EH (cell line): ENCODE measurements at places on chromosomes 6 and 20.

DNA sequence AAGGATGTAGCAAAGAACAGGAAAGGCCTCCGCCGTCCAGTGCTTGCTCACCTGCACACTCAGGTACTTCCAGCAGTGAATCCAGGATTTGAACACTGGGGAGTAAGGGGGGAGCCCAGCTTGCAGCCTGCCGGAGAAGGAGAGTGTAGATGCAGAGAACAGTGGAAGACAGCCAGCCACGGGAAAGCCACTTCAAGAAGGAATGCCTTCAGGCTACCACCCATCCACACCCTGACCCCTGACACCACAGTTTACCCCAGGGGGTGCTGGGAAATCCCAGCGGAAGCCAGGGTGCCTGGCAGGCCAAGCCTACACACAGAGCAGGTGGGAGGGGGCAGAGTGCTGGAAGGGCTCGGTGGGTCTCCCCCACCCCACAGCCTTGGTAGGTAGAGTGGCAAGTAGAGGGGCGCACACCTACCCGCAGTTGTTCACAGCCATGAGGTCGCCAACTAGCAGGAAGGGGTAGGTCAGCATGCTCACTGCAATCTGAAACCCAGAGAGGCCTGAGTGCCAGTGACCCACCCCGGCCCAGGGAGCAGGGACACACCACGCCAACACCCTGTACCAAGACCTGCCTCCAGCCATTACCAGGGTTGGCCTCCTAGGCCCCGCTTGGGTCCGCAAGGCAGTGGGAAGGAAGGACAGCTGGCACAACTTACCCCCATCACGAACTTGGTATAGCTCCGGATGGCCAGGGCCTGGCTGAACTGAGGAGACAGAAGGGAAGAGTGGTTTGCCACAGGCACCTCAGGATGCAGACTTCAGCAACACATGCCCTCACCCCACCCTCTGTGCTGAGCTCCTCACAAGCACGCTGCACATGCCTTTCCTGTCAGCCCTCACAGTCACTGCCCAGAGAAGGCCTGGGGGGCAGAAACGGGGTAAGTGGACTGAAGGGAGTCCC is 15.7 kb downstream of the PI16 start:
- no peak for DNase-seq

GRCh38 chr6:79613912-79614311 is 17.2 kb upstream of the SH3BGRL2 start:
- DNase-seq: no peak

DNA sequence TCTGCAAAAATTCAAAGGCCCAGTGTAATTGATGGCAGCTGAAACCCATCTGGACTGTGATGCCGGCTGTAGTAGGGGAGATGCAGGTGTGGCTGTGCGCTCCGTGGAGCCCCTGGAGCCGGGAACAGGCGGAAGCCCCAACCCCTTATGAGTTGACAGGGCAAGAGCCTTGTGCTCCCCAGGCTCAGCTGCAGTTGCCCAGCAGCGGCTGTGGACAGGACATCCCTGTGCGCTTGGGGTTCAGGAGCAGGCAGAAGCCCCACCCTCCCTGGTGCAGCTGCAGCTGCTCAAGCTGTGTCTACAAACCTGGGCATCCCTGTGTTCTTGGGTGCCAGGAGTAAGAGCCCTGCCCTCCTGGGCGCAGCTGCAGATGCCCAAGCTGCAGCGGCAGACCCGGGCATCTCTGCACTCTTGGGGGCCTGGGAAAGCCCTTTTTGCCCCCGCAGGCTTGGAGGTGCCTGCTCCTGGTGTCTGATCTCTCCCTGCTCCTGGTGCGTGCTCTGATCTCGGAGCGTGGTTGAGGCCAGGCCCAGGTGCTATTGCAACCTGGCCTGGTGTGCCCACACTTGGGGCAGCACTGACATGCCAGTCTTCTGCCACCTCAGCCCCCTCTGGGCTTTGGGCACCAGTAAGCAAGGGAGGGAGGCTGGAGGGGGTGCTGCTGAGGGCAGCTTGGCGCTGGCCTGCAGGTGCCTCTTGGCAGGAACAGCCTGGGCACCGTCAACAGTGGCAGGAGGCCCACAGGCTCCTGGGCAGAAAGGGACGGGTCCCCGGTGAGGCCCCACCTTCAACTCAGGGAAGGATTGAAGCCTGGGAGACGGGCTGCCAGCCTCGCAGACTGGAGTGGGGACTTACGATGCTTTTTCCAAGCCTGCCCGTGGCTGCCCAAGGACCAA is 30.3 kb downstream of the OR2J2 start:
- no peak for DNase-seq

GRCh38 chr6:125222531-125223455 is 69.2 kb downstream of the TPD52L1 start:
- DNase-seq: peak; percentile 47

GRCh38 chr6:150770637-150771036 is 94.9 kb upstream of the MTHFD1L start:
- DNase-seq: no peak

DNA sequence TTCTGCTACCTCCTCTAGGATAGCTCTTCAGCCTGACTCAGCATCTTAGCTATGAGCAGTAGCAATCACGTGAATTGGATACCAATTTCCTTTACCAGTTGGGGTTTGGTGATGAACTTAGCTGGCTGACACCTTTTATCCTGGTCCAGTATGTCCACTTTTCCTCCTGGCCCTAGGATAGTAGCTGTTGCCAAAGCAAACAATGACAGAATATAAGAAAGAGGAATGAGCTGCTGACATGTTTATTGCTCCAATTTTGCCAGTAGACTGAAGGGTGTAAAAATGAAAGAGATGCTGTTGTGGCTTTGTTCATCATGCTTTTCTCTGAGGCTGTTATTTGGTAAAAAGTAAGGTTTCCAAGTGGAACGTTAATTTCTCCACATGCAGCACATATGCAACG is 168.3 kb upstream of the JAG1 start:
- peak; percentile 41 for DNase-seq

DNA sequence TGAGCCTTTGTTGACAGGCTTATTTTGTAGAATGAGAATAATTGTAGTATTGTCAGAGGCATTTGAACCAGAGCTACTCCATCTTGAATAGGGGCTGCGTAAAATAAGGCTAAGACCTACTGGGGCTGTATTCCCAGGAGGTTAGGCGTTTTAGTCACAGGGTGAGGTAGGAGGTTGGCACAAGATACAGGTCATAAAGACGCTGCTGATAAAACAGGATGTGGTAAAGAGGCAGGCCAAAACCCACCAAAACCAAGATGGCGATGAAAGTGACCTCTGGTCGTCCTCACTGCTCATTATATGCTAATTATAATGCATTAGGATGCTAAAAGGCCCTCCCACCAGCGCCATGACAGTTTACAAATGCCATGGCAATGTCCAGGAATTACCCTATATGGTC is 82.7 kb downstream of the PFDN4 start:
- no peak for DNase-seq
